ENCODE measurements at places on chromosomes 4 and X. TPM values are rescaled to one million over a fixed set of nuclear protein-coding genes. Genes with fewer than 3 reads are reported as not detected.

The ANXA3 gene
- 10.7 TPM for total RNA-seq

The MAGEB6B gene
- total RNA-seq = not detected

The SLC4A4 gene
- 1.1 TPM for total RNA-seq

The SHROOM4 gene
- total RNA-seq = 3.5 TPM

The EMD gene
- 72.7 TPM for total RNA-seq

The CWH43 gene
- not detected for total RNA-seq

The TMEM156 gene
- not detected for total RNA-seq

The STOX2 gene
- total RNA-seq = 31.6 TPM

The ZMAT1 gene
- total RNA-seq = 3.7 TPM

The HSFX3 gene
- not detected for total RNA-seq

The CSAG3 gene
- 14.1 TPM for total RNA-seq

The ZAR1 gene
- 0.87 TPM for total RNA-seq

The AFF2 gene
- total RNA-seq = 6.0 TPM

The EPHA5 gene
- total RNA-seq = 0.09 TPM

The PRKG2 gene
- total RNA-seq = 3.6 TPM

The TLR3 gene
- 1.4 TPM for total RNA-seq

The FHIP1A gene
- total RNA-seq = 68.6 TPM

The NUDT6 gene
- 8.4 TPM for total RNA-seq
